H4 (cell line): ENCODE measurements at places on chromosomes 1 and 21. TPM values are rescaled to one million over a fixed set of nuclear protein-coding genes. Genes with fewer than 3 reads are reported as not detected.

KRTAP11-1 gene
- total RNA-seq: not detected in 2 replicates

RAB3B gene
- total RNA-seq: 0.43 and 0.54 TPM in 2 replicates

OR2L3 gene
- not detected in 2 replicates for total RNA-seq

SYT14 gene
- total RNA-seq: 3.1 TPM in 2 replicates

ALG14 gene
- 1.4 and 1.7 TPM in 2 replicates for total RNA-seq

GRCh38 chr1:45545553-45546310, 4.9 kb upstream of the AKR1A1 start:
- DNase-seq: no peak

DNA sequence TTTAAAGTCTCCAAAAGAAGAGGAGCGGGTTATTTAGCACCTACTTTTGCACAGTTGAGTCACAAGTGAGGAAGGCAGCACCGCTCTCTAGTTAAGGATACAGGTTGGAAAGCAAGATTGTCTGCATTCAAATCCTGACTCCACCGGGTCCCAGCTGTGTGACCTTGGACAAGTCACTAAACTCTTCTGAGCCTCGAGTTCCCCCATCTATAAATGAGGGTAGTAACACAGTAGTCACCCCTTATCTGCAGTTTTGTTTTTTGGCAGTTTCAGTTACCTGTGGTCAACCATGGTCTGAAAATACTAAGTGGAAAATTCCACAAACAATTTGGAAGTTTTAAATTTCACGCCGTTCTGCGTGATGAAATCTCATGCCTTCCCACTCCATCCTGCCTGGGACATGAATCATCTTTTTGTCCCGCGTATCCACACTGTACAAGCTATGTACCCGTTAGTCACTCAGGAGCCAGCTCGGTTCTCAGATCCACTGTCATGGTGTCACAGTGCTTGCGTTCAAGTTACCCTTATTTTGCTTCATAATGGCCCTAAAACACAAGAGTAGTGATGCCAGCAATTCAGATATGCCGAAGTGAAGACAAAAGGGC, 49.4 kb downstream of the CAPZB start:
- DNase-seq: no peak

DNA sequence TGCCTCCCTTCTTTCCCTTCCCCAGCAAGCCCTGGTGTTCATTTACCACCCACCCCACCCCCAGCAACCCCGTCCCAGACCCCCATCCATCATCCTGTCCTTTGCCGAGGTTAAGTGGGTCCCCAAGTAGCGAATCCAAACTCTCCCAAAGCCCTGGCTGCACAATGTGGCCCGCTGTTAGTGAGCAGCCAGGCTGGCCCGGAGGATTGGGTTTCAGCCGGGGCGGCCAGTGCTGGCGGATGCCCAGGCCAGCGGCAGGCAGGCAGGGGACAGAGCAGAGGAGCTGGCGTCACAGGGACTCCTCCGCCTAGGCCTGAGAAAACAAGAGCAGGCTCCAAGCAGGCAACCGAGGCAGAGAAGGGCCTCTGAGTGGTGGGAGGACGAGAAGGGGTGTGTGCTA, 61.4 kb downstream of the EPHB2 start:
- no peak for DNase-seq

- no peak for DNase-seq
Measured at GRCh38 chr1:202760589-202760988, 47.6 kb downstream of the KDM5B start.

DNA sequence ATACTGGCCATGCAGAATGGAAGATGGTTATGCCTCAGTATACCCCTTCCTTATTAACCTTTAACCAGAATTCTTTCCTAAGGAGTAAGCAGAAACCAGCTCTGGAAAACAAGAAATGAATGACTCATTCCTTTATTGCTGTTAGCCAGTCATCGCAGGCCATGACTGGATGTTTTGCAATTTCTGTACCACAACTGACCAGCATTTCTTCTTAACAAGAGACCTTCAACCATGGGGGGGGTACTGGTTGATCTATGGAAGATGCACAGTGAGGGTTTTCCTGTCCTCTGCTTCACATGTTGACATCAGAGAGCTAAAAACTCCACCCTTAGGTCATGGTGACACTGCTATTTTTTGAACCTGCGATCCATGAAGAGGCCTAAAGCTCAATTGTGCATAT, 28.0 kb upstream of the RNF2 start:
- DNase-seq: peak; percentile 75

GRCh38 chr1:227769047-227769935, 34.1 kb downstream of the SNAP47 start:
- no peak for DNase-seq

- DNase-seq: no peak
Measured at GRCh38 chr1:153793261-153793972, 18.2 kb downstream of the SLC27A3 start.

DNA sequence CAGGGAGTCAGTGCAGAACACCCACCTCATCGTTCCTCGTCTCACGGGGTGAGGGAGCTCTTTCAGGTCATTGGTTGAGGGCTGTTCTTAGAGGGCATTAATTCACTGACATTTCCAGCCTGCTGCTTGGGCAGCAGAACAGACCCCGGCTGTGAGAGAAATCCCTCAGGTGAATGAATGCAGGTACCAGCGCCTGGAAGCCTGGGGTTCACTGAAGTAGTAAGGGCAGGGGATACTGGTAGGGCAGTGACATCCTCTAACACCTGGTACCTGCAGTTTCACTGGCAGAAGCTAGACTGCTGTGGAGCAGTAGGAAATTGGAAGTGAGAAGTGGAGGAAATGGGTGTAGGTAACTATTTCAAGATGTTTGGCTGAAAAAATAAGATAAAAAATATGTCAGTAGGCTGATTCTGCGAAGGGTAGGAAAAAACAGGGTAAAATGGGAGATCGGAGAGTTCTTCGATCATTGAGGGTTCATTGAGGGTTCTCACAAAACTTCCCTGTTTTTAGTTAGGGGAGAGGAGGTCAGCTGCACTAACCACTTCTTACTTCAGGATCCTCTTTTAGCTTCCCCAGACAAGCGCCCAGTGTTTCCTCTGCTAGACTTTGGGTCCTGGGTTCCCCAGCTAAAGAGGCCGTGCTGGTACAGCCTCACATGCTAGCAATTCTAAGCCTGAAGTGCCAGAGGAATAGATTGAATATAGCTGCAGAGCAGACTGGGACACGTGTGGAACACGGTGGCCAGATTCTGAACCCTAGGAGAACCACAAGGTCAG, 55.2 kb downstream of the RNF220 start:
- DNase-seq: no peak

DNA sequence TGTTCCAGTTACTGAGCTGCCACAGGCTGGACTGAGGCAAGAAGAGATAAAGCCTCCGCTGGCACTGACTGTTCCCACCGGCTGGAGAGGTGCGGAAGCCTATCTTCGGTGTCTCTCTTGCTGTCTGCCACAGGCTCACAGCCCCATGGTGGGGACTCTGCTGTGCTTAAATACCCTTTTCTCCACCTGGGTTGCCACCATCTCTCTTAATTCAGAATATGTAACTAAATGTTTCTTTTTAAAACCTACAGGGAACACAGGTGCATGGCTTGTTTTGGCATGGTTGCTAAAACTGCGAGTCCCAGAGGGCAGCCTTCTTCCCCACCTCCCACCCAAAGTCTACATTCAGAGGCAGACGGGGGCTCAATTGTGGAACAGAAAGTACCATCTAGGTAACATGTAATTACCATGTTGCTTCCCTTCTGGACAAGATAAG, 8.1 kb upstream of the LBR start:
- DNase-seq: no peak

DNA sequence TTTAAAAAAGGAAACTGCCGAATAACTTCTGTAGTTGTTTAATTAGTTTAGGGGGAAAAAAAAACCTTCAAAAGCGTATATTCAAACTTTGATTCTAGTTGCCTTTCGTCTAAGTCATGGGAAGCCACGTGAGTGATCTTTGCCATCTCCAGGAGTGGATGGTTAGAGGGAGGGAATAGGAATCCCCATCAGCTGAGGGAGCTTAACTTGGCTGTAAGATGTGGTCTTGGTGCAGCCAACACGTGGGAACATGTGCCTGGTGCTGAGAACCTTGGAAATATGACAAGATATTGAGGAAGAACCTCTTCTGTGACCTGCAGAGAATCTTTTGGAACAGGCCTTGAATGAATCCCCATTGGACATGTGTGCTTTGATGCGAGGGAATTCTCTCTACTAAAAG, 1.7 kb downstream of the BACE2 start:
- peak; percentile 28 for DNase-seq

GRCh38 chr1:54980046-54980527, 341 bp upstream of the TMEM61 start:
- DNase-seq: no peak

- no peak for DNase-seq
Measured at GRCh38 chr21:30921129-30921528, 39.7 kb upstream of the KRTAP11-1 start.
